ENCODE measurements at places on chromosomes 16 and 17. TPM values are rescaled to one million over a fixed set of nuclear protein-coding genes. Genes with fewer than 3 reads are reported as not detected.

Gene TMEM219
- total RNA-seq, result 161 TPM

Gene SLFN12
- total RNA-seq, result 35.2 TPM

Gene C16orf96
- 0.15 TPM for total RNA-seq

Gene APOBR
- total RNA-seq, result 0.13 TPM

Gene RUNDC3A
- 3.6 TPM for total RNA-seq

Gene CTU2
- 24.8 TPM for total RNA-seq

Gene LITAFD
- total RNA-seq, result not detected

Gene KIF2B
- not detected for total RNA-seq

GRCh38 chr16:77905374-77905920 is 116.9 kb upstream of the CLEC3A start:
- peaks cover 2% of the 10 kb centered on the region for H3K27me3 ChIP-seq
- no peak overlapping the region for H3K27ac ChIP-seq
- peak; percentile 4 for DNase-seq
- no peaks in the 10 kb centered on the region for H3K4me1 ChIP-seq

DNA sequence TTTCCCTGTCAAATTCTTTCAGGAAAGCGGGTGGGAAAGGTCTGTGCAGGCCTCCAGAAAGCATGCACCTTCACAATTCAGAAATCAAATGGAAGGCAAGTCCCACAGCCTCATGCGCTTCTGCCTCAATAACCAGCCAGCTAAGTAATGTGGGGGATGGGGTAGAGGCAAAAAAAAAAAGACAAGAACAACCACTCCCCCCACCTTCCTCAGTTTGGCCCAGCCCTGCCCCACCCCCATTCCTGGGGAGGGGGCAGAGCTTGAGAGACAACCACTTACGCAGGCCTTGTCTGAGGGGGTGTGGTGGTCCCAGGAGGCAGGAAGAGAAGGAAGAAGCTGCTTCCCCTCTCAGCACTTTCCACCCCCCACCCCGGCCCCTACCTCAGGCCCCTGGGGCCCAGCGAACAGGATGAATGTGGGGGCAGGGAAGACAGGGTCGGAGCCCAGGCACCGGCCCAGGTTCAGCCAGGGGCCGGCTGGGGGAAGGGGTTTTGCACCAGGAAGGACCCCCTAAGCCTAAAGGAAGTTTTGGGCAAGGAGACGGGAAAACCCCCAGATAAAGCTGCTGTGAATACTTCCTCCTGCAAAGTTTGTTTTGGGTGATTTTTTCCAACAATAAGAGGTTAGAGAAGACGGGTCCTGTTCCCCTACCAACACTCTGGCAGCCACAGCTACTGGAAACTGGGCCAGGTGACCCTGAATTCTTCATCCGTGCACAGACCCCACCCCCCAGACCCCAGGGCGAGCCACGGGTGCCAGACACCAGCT is 1.2 kb downstream of the JUP start:
- no peaks in the 10 kb centered on the region for H3K27me3 ChIP-seq
- H3K27ac ChIP-seq, result peak overlapping the region; percentile 85
- no peak for DNase-seq
- H3K4me3 ChIP-seq, result peak overlapping the region; percentile 81
- H3K4me1 ChIP-seq, result peaks cover 41% of the 10 kb centered on the region

DNA sequence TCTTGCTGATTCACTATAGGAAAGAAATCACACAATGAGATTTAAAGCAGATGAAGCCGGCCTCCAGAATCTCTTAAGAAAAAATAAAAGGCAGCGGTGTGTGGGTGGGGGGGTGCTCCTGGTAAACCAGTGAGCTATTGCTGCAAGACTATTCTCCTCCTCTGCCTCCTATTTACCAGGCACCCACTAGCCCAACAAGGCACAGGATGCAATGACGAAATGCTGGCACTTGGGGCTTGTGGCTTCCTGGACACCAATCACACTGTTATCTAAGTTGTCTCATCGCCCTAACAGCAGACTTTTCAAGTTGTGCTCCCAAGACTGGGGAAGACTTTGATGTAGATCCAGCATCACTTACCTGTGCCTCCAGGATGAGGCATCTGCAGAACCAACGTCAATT is 50.2 kb upstream of the NDRG4 start:
- no peak overlapping the region for H3K4me3 ChIP-seq
- no peaks in the 10 kb centered on the region for H3K36me3 ChIP-seq
- H3K27ac ChIP-seq, result no peak overlapping the region
- DNase-seq, result no peak
- H3K4me1 ChIP-seq, result no peaks in the 10 kb centered on the region

- H3K27ac ChIP-seq, result no peak overlapping the region
- H3K36me3 ChIP-seq, result no peaks in the 10 kb centered on the region
- peaks cover 19% of the 10 kb centered on the region for H3K4me1 ChIP-seq
These were observed 4.5 kb downstream of the PRSS27 start for GRCh38 chr16:2715519-2715918.

DNA sequence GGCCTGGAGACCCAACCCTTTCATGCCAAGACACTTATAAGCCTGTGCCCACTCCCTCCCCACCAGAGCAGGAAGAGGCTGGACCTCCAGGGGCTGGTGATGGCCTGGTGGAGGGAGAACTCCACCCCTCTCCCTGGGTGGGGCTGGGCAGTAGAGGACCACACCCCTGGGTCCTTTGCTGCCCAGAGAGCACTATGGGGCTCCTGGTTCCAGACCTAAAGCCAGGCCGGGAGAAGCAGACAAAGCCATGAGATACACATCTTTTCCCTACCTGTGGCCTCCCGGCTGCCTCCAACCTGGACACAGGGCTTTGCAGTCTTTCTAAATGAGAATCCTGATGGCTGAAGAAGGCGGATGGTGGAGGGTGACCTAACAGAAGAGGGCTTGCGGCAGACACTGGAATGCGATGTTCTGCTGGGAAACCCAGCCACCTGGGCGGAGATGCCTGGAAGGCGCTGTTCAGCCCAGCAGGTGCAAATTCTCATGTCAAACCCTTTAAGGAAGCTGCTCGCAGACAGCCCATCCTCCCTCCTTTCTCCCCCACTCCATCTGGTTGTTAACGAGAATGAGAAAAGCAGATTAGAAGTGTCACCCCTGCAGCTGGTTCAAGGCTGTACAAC is 43.9 kb upstream of the KIFC3 start:
- H3K27me3 ChIP-seq, result no peaks in the 10 kb centered on the region
- no peak for DNase-seq
- H3K4me1 ChIP-seq, result no peaks in the 10 kb centered on the region
- no peaks in the 10 kb centered on the region for H3K36me3 ChIP-seq
- H3K27ac ChIP-seq, result no peak overlapping the region

GRCh38 chr16:66520406-66521170 is 29.3 kb downstream of the TK2 start:
- H3K27ac ChIP-seq, result no peak overlapping the region
- no peak for DNase-seq
- no peak overlapping the region for H3K4me3 ChIP-seq
- no peaks in the 10 kb centered on the region for H3K27me3 ChIP-seq
- peaks cover 30% of the 10 kb centered on the region for H3K4me1 ChIP-seq

GRCh38 chr16:951660-952301 is 19.0 kb downstream of the LMF1 start:
- H3K27ac ChIP-seq, result no peak overlapping the region
- no peak for DNase-seq
- H3K36me3 ChIP-seq, result no peaks in the 10 kb centered on the region

DNA sequence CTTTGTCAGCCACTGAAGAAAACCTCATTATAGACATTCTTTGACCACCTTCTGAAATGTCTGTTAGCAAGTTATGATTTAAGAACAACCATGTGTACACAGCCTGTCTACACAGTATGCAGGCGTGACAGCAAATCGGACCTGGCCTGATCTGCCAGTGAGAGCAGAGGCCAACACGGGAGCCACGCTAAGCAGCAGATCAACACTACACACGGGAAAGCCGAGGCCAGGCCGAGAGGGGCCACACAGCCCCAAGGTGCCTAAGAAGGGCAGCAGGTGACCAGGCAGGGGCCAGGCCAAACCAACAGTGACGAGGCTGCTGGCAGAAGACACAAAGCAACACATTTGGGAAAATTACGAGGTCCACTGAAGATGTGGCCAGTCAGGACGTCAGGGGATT is 16.3 kb upstream of the FAAP100 start:
- DNase-seq, result no peak
- H3K4me3 ChIP-seq, result no peak overlapping the region
- H3K27ac ChIP-seq, result peak overlapping the region; percentile 100
- H3K4me1 ChIP-seq, result peaks cover 77% of the 10 kb centered on the region

GRCh38 chr17:2814049-2814448 is 17.8 kb downstream of the RAP1GAP2 start:
- DNase-seq, result no peak
- H3K27me3 ChIP-seq, result no peaks in the 10 kb centered on the region
- no peak overlapping the region for H3K4me3 ChIP-seq
- H3K27ac ChIP-seq, result no peak overlapping the region
- 0 out of 2 replicates have a peak, but pooled peaks cover 2% of the 10 kb centered on the region for H3K4me1 ChIP-seq

GRCh38 chr17:17706140-17707060 is 25.1 kb downstream of the RAI1 start:
- DNase-seq, result no peak
- H3K4me1 ChIP-seq, result peaks cover 80% of the 10 kb centered on the region
- H3K27ac ChIP-seq, result peak overlapping the region; percentile 55
- no peak overlapping the region for H3K4me3 ChIP-seq

DNA sequence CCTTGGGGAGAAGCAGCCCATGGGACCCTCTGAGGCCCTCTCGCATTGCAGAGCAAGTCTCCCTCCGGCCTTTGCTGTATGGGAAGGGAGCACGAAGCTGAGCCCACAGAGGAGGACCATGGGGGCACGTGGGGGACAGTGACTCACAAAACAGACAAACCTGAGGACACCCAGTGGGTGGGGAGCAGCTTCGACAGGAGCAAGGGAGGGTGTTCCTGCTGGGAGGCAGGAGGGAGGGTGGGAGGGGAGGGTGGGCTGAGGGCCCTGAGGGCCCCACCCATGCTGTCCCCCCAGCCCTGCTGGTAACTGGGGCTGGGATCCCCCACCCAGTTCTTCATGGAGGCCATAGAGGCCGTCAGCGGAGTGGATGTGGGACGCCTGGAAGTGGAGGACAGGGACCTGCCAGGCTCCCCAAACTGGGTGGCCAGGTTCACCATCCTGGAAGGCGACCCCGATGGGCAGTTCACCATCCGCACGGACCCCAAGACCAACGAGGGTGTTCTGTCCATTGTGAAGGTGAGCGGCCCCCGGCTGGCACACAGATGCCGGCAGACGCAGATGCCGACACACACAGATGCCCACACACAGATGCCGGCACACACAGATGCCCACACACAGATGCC is 12.5 kb downstream of the SLC22A31 start:
- no peaks in the 10 kb centered on the region for H3K36me3 ChIP-seq
- H3K4me1 ChIP-seq, result no peaks in the 10 kb centered on the region
- no peak for DNase-seq
- no peak overlapping the region for H3K27ac ChIP-seq

- H3K4me3 ChIP-seq, result no peak overlapping the region
- H3K36me3 ChIP-seq, result no peaks in the 10 kb centered on the region
- no peaks in the 10 kb centered on the region for H3K4me1 ChIP-seq
These were observed 6.4 kb upstream of the MILR1 start for GRCh38 chr17:64442541-64442971.

GRCh38 chr16:87323727-87324410 is 6.7 kb upstream of the C16orf95 start:
- H3K4me1 ChIP-seq, result no peaks in the 10 kb centered on the region
- no peak overlapping the region for H3K27ac ChIP-seq
- no peak for DNase-seq
- no peaks in the 10 kb centered on the region for H3K36me3 ChIP-seq
- no peak overlapping the region for H3K4me3 ChIP-seq

- no peak for DNase-seq
- no peaks in the 10 kb centered on the region for H3K4me1 ChIP-seq
- H3K27me3 ChIP-seq, result no peaks in the 10 kb centered on the region
- no peak overlapping the region for H3K4me3 ChIP-seq
- H3K36me3 ChIP-seq, result no peaks in the 10 kb centered on the region
- no peak overlapping the region for H3K27ac ChIP-seq
These were observed 132.2 kb upstream of the MPHOSPH6 start for GRCh38 chr16:82302042-82302727.

- no peak for DNase-seq
- no peaks in the 10 kb centered on the region for H3K4me1 ChIP-seq
- no peaks in the 10 kb centered on the region for H3K27me3 ChIP-seq
These were observed 100.0 kb upstream of the ZFHX3 start for GRCh38 chr16:73147958-73148357.

- no peak overlapping the region for H3K27ac ChIP-seq
- H3K36me3 ChIP-seq, result no peaks in the 10 kb centered on the region
These were observed 28.1 kb downstream of the HSBP1 start for GRCh38 chr16:83835586-83836566.

- H3K4me1 ChIP-seq, result no peaks in the 10 kb centered on the region
- no peak overlapping the region for H3K4me3 ChIP-seq
- DNase-seq, result no peak
- no peak overlapping the region for H3K27ac ChIP-seq
- H3K27me3 ChIP-seq, result no peaks in the 10 kb centered on the region
These were observed 510.2 kb downstream of the WWOX start for GRCh38 chr16:78609402-78610274.

GRCh38 chr17:57085448-57086068 is 512 bp downstream of the AKAP1 start:
- H3K27ac ChIP-seq, result peak overlapping the region; percentile 60
- no peaks in the 10 kb centered on the region for H3K36me3 ChIP-seq
- peaks cover 27% of the 10 kb centered on the region for H3K4me1 ChIP-seq

DNA sequence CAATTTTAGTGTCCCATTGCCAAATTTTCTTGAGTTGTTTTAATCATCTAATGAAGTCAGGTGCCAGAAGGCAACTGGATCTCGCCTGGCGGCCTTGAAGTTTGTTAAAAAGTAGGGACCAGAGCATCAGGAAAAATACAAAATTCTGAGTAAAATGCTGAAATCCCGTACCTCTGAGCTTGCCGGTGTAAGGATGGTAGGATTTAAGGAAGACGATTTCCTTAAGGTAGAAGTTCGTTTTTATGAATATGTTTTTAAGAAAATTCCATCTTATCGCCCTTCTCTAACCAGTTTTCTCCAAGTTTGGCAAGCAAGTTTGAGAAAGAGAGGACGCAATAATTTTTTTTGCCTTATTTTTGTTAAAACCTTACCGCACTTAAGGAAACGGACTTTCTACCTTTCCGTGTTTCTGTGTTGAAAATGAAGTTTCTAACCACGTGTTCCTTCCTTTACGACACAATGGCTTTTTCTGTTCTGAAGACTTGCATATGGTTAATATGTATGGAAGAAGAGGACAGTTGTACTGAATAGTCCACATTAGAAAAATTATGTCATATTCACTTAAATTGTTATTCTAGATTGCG is 748 bp downstream of the ATF7IP2 start:
- H3K4me3 ChIP-seq, result peak overlapping the region; percentile 72
- peak overlapping the region; percentile 92 for H3K27ac ChIP-seq
- H3K27me3 ChIP-seq, result no peaks in the 10 kb centered on the region
- H3K4me1 ChIP-seq, result peaks cover 6% of the 10 kb centered on the region
- no peak for DNase-seq
- H3K36me3 ChIP-seq, result no peaks in the 10 kb centered on the region
